ENCODE measurements at places on chromosomes 6 and 20. TPM values are rescaled to one million over a fixed set of nuclear protein-coding genes. Genes with fewer than 3 reads are reported as not detected.
A peak's percentile ranks its signal among the peaks of the same experiment; 100 is the strongest.

The SLC32A1 gene
- total RNA-seq: not detected

The POM121L2 gene
- not detected for total RNA-seq

The TRIM40 gene
- not detected for total RNA-seq

The ZCCHC3 gene
- total RNA-seq: 29.8 TPM

The PRR3 gene
- total RNA-seq: 29.1 TPM

The SRMS gene
- total RNA-seq: not detected

The COL21A1 gene
- total RNA-seq: not detected

The CCDC167 gene
- 25.1 TPM for total RNA-seq

The KCNS1 gene
- not detected for total RNA-seq

- DNase-seq: no peak
- H3K36me3 ChIP-seq: no peaks in the 10 kb centered on the region
- no peak overlapping the region for H3K4me3 ChIP-seq
- no peak overlapping the region for H3K27ac ChIP-seq
Measured at GRCh38 chr20:48609491-48609978, 218.3 kb downstream of the PREX1 start.

DNA sequence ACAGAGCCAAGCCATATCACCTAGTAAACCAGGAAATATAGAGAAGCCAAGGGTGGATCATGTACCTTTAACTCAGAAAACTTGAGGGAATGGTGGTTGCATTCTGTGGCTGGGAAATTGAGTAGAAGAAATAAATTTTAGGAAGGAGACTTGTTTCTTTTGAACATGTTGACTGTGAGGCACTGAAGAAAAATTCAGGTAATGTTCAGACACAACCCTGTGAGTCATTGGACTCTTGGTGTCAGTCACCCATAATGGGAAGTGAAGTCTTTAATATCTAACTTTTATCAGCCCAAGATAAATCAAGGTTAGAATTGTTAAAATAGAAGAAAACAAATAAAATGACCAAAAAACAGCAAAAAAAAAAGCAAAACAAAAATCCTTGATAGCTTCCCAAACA lies 98.8 kb upstream of the GRIK2 start:
- no peaks in the 10 kb centered on the region for H3K36me3 ChIP-seq
- no peak overlapping the region for H3K27ac ChIP-seq
- H3K4me3 ChIP-seq: no peak overlapping the region
- no peaks in the 10 kb centered on the region for H3K4me1 ChIP-seq
- no peak for DNase-seq
- H3K27me3 ChIP-seq: no peaks in the 10 kb centered on the region

DNA sequence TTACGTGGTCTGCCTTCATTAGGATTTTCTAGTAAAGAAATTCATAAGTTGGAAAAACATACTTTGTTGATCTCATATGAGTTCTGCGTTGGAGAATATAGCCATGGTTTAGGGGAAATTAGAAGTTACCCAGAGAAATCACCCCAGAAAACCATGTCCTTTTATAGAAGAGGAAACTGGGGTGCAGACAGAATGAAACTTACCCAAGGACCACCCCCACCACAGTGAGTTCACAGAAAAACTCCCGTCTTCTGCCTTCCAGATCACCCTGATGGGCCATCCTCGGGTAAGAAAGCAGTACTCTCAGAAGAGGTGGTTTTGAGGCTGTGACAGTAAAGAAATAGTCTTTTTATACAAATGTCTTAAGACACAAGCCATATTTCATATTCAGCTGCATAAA lies 25.1 kb upstream of the MAFB start:
- DNase-seq: no peak
- H3K27me3 ChIP-seq: no peaks in the 10 kb centered on the region
- no peaks in the 10 kb centered on the region for H3K36me3 ChIP-seq
- H3K27ac ChIP-seq: no peak overlapping the region

- peaks cover 7% of the 10 kb centered on the region for H3K27me3 ChIP-seq
- no peaks in the 10 kb centered on the region for H3K36me3 ChIP-seq
- H3K4me1 ChIP-seq: peaks cover 36% of the 10 kb centered on the region
- peak overlapping the region; percentile 8 for H3K27ac ChIP-seq
- H3K4me3 ChIP-seq: peak overlapping the region; percentile 13
Measured at GRCh38 chr6:26331218-26332073, 33.6 kb upstream of the BTN3A2 start.

DNA sequence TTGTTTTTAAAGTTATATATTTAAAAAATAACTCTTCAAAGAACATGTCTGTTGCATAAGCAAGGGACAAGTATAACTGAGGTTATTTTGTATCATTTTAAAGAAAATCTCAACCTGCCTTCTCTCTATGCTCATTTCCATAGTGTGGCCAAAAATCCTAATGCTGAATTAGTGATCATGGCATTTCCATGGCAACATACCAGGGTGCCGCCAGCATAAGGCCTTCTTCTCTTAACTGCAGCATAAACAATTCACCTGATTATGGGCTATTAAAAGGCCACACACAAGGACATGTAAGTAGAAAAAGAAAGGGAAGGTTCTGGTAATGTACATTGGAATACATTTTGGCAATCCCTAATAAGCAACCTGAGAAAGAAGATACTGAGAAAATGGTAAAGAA lies 95.1 kb upstream of the RNF217 start:
- H3K27ac ChIP-seq: no peak overlapping the region
- H3K4me1 ChIP-seq: no peaks in the 10 kb centered on the region
- DNase-seq: no peak

DNA sequence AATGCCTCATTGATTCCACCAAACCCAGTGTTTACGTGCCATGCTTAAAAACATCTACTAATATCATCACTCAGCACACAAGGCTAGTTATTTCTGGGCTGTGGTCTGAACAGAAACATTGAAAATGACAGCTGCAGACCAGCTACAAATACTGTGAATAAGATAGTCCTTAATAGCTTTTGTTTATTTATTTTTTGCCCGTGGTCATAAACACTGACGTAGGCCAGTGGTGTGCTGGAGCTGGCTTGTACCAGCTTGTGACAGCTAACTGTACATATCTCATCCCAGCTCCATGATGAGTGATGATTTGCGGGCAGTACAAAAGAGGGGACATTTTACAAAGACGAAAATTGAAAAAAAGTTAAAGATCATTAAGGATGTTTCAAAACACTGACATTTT lies 1057.0 kb downstream of the EPHA7 start:
- H3K4me1 ChIP-seq: no peaks in the 10 kb centered on the region
- H3K27ac ChIP-seq: no peak overlapping the region
- H3K27me3 ChIP-seq: no peaks in the 10 kb centered on the region
- DNase-seq: no peak
- no peak overlapping the region for H3K4me3 ChIP-seq
- H3K36me3 ChIP-seq: no peaks in the 10 kb centered on the region

- H3K36me3 ChIP-seq: peaks cover 28% of the 10 kb centered on the region
- no peaks in the 10 kb centered on the region for H3K27me3 ChIP-seq
- no peak overlapping the region for H3K4me3 ChIP-seq
- no peak for DNase-seq
- H3K27ac ChIP-seq: no peak overlapping the region
- peaks cover 6% of the 10 kb centered on the region for H3K4me1 ChIP-seq
Measured at GRCh38 chr6:158066136-158066781, 84.6 kb downstream of the SYNJ2 start.

GRCh38 chr6:19337101-19337500 lies 500.1 kb upstream of the ID4 start:
- H3K27ac ChIP-seq: no peak overlapping the region
- no peaks in the 10 kb centered on the region for H3K27me3 ChIP-seq
- no peak for DNase-seq
- no peaks in the 10 kb centered on the region for H3K4me1 ChIP-seq
- H3K4me3 ChIP-seq: no peak overlapping the region

- no peak overlapping the region for H3K4me3 ChIP-seq
- peaks cover 5% of the 10 kb centered on the region for H3K36me3 ChIP-seq
- no peak for DNase-seq
- no peaks in the 10 kb centered on the region for H3K27me3 ChIP-seq
- no peak overlapping the region for H3K27ac ChIP-seq
- H3K4me1 ChIP-seq: no peaks in the 10 kb centered on the region
Measured at GRCh38 chr6:70738028-70738427, 70.3 kb downstream of the SMAP1 start.

DNA sequence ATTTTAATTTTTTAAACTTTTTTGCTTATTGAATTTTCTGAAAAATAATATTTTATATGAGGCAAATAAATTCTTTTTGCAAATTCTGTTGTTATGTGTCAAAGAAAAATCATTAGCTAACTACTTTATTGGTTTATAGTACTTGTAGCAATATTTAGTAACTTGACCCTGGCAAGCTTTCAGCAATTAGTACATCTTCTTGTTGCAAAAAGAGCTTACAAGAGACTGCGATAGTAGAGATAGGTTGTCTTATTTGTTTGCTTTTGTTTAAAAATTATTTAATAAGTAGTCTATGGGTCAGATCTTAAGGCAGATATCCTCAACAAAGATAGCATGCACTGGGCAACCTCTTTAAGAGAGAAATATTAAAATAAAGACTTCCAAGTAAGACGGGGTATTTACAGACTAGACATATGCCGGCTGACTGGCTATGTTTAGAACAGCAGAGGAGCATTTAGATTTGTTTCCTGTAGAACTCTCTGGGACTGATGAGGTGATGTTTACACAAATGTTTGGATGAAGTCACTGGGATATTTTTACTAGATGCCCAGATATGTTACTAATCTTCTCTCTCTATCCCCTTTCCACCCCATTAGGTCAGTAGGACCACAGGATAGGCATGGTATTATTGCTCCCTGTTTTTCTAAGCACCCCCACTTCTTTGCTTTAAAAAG lies 25.0 kb downstream of the VGLL2 start:
- no peak overlapping the region for H3K27ac ChIP-seq
- no peaks in the 10 kb centered on the region for H3K36me3 ChIP-seq
- H3K4me1 ChIP-seq: no peaks in the 10 kb centered on the region
- H3K4me3 ChIP-seq: no peak overlapping the region
- H3K27me3 ChIP-seq: no peaks in the 10 kb centered on the region
- DNase-seq: no peak

DNA sequence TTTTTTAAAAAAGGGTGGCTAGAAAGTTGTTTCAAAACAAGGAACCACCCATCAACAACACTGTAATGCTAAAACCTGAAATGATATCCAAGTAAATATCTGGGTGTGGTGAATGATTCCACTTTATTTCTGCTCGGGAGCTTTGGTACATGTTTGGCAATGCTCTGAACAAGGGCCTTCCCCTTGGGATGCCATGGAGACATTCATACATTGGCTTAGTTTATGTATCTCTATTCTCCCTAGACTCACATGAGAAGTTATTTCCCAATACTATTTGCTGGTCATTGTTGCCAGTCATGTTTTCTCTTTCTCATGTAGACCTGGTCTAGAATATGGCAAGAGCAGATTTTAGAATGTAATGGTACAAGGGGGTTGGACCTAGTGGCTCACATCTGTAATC lies 22.9 kb downstream of the ADTRP start:
- no peak overlapping the region for H3K4me3 ChIP-seq
- DNase-seq: no peak
- no peaks in the 10 kb centered on the region for H3K36me3 ChIP-seq
- no peaks in the 10 kb centered on the region for H3K4me1 ChIP-seq
- no peak overlapping the region for H3K27ac ChIP-seq

DNA sequence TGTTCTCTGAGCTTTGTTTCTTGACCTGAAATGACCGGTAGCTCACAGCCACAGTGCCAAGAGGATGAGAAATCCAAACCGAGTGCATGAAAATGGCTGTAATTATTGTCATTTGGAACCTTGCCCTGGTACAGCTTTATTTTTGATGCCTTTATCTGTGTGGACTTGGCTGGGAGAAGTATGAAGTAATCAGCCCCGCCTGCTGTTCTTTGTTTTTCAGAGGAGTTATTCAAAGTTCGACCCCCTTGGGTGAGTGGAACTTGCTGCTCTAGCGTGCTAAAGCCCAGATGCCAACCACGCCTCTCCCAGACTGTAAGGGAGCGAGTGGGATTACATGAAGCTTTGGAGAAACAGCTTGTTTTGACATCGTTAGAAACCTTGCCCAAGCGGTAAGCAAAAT lies 48.3 kb downstream of the ECT2L start:
- DNase-seq: no peak
- H3K27ac ChIP-seq: no peak overlapping the region
- no peaks in the 10 kb centered on the region for H3K36me3 ChIP-seq

GRCh38 chr6:147154454-147154853 lies 49.8 kb upstream of the STXBP5 start:
- H3K4me3 ChIP-seq: no peak overlapping the region
- no peak for DNase-seq
- no peaks in the 10 kb centered on the region for H3K27me3 ChIP-seq
- H3K36me3 ChIP-seq: no peaks in the 10 kb centered on the region

GRCh38 chr20:35604449-35604747 lies 11.2 kb upstream of the SPAG4 start:
- H3K4me1 ChIP-seq: peaks cover 17% of the 10 kb centered on the region
- no peak overlapping the region for H3K4me3 ChIP-seq

DNA sequence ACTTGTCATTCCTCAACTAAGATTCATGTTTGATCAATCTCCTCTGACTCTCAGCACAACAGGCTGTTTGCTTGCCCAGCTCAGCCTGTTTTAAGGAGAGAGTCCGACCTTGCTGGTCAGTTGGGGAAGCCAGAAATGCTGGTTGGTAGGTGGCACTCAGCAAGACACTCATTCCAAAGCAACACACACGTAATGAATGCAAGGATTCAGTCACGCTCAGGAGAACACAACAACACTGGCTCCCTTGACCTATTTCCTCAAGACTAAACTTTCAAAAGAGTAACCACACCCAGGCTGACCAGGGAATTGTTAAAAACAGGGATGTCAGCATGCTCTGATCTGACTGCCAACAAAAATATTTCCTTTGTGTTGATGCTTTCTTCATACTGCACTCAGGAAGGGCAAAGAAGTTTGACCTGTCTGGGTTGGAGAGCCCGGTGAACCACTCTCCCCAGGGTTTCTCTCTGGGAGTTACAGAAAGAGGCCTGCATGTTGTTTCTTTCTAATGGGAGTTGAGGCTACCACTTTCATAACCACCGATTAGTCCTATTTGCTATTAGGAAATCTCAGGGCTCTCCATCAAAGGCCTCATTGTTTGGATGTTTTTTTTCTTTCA lies 25.6 kb upstream of the PREP start:
- H3K4me3 ChIP-seq: no peak overlapping the region
- no peak overlapping the region for H3K27ac ChIP-seq
- DNase-seq: no peak
- H3K36me3 ChIP-seq: no peaks in the 10 kb centered on the region
- no peaks in the 10 kb centered on the region for H3K27me3 ChIP-seq

GRCh38 chr20:64041781-64042053 lies 5.7 kb downstream of the C20orf204 start:
- no peak for DNase-seq
- peak overlapping the region; percentile 57 for H3K4me3 ChIP-seq
- peaks cover 44% of the 10 kb centered on the region for H3K4me1 ChIP-seq
- H3K27me3 ChIP-seq: no peaks in the 10 kb centered on the region

DNA sequence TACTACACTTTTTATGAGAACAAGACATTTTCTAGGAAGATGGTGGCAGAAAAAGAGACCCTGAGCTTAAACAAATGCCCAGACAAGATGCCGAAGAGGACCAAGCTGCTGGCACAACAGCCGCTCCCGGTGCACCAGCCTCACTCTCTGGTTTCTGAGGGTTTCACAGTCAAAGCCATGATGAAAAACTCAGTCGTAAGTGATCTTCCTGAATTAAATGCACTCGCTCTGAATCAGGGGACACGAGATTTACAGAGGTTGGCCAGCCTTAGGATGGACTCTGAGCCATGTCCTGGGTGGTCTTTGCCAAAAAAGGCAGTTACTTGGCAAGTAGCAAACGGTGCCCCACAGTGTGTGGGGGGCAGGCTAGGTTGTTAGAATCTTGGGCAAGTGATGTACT lies 423 bp downstream of the PACRG start:
- no peak for DNase-seq
- no peaks in the 10 kb centered on the region for H3K27me3 ChIP-seq
- H3K4me3 ChIP-seq: peak overlapping the region; percentile 73

GRCh38 chr6:15274692-15275387 lies 29.0 kb downstream of the JARID2 start:
- H3K36me3 ChIP-seq: no peaks in the 10 kb centered on the region
- H3K4me1 ChIP-seq: peaks cover 19% of the 10 kb centered on the region
- no peak overlapping the region for H3K27ac ChIP-seq
- H3K27me3 ChIP-seq: no peaks in the 10 kb centered on the region
- H3K4me3 ChIP-seq: no peak overlapping the region

Data from CD4-positive, alpha-beta memory T cell (primary cell).